Suprapubic skin (tissue), 4 donors: ENCODE measurements at places on chromosomes 12 and 14. TPM values are rescaled to one million over a fixed set of nuclear protein-coding genes. Genes with fewer than 3 reads are reported as not detected.

NFE2 gene
- total RNA-seq = 5.9 TPM

- DNase-seq = no peak
These were observed 159.3 kb downstream of the DAD1 start for GRCh38 chr14:22429546-22430294.

- DNase-seq = no peak
These were observed 70.8 kb upstream of the IFNG-AS1 start for GRCh38 chr12:67918441-67918840.

DNA sequence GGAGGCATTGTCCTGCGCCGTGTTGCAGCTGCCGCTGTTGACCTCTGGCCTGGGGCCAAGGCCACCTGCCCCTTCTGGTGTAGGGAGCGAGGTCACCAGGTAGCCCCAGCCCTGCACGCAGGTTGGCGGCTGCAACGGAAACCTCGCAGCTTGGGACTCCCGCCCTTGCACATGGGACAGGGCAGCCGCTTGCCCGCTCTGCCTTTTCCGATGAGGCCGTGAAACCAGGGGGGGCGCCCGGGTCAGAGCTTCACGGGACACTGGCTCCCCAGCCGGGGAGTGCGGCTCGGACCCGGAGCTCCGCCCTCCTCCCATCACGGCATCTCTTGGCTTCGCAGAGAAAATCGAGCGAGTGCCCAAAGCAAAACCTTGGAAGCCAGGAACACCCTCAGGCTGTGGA lies 25.4 kb downstream of the DNAH10 start:
- no peak for DNase-seq

- DNase-seq = peak; percentile 93
These were observed 25.0 kb downstream of the GPRC5A start for GRCh38 chr12:12916135-12916944.

GRCh38 chr12:61188801-61189595 lies 1071.2 kb upstream of the USP15 start:
- DNase-seq = no peak

DNA sequence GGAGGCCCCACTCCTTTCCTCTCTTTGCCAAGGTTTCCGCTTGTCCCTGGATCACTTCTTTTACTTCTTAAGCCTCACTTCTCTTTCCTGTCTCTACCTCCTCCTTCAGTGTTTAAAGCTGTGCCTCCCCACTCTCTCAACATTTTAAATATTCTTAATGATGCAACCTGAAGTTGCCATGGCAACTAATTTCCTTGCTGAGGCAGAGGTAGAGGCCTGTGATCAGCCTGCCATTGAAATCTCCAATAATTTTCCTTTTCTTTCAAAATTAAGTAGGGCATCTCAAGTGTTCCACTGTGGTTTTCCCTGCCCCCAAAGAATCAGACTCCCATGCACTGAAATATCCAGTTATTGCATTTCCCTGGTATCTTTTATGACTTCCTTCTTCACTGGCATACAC lies 108.6 kb upstream of the VRK1 start:
- no peak for DNase-seq
